NCI-H146 (cell line): ENCODE measurements at places on chromosomes 2 and 18.

- no peak for DNase-seq
Observed at GRCh38 chr18:10232062-10232461, 222.4 kb upstream of the APCDD1 start.

DNA sequence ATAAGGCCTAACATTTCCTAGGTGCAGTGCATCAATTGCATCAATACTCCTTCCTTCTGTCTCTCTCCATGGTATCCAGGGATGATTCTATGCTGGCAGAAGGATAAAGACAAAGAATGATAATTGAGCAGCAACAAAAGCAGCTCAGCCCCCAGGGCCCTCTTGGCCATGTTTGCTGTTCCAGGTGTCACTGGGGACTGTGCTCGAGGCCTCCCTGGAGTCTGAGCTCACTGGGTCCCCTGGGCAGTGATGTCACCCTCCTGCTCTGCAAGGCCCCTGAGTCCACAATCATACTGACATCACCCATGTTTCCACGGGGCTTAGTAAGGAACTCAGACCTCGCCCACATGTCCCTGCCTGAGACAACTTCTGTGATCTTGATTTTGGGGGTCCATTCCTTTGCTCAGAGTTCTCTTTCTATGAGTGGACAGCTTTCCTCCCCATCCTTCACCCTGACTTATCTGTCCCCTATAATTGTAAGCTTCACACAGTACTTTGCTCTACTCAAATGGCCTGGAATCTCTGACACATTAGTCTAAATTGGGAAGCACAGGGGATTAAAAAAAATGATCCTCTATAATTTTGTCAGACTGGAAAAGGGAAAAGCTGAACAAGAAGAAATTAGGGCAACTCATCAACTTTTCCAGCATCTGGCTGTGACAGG is 15.8 kb upstream of the EXOC6B start:
- DNase-seq = peak; percentile 95

GRCh38 chr2:23541503-23542229 is 156.7 kb downstream of the KLHL29 start:
- DNase-seq = peak; percentile 81

DNA sequence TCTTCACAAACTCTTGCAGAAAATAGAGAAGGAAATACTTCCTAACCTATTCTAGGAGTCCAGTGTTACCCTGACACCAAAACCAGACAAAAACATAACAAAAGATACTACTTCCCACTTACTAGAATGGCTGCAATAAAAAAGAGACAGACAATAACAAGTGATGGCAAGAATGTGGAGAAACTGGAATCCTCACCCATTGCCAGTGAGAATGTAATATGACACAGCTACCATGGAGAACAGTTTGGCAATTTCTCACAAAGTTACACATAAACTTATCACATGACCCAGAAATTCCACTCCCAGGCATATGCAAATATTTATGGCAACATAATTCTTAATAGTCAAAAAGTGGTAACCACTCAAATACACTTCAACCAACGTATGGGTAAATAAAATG is 209.8 kb upstream of the CTAGE1 start:
- DNase-seq = no peak

- DNase-seq = no peak
Observed at GRCh38 chr2:112597537-112598322, 13.3 kb downstream of the CHCHD5 start.

- peak; percentile 60 for DNase-seq
Observed at GRCh38 chr2:235666213-235666781, 172.5 kb downstream of the AGAP1 start.

- no peak for DNase-seq
Observed at GRCh38 chr18:62935994-62936393, 220.7 kb downstream of the PHLPP1 start.

- DNase-seq = peak; percentile 59
Observed at GRCh38 chr2:49616800-49617199, 462.5 kb upstream of the FSHR start.

GRCh38 chr2:212535996-212536816 is 2.4 kb downstream of the ERBB4 start:
- peak; percentile 84 for DNase-seq

DNA sequence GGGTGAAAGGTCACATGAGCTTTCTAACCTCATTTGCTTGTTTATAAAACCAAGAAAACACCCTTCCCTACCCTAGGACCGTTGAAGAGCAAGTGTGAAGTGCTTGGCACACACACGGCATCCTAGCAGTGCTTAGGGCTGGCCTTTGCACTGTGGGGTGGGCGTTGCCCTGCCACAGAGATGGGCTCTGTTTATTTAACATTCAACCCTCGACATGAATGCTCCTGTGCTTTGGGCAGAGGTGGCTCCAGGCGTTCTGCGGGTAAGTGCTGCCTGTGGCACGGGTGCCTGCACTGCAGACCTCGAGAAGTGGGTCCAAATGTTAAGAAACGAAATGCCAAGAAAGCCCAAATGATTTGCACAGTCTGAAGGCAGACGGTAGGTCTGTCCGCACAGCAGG is 170.1 kb downstream of the FHOD3 start:
- no peak for DNase-seq

DNA sequence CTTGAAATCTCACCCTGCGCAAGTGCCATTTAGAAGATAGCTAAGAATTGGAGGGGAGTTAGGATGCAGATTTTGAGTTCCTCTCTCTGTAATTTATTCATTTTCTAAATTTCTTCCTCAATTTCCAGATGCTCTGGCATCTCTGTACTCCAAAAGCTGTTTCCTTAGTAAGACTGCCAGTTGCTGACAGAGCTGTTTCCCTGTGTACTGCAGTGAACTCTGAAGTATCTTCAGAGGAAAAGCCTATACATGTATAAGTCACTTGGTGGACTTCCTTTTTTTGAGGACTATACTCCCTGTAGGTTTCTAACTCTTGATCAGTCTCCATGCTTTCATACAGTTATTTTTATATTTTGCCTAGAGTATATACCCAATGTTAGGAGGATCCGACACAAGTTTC is 1.5 kb upstream of the RESP18 start:
- no peak for DNase-seq

DNA sequence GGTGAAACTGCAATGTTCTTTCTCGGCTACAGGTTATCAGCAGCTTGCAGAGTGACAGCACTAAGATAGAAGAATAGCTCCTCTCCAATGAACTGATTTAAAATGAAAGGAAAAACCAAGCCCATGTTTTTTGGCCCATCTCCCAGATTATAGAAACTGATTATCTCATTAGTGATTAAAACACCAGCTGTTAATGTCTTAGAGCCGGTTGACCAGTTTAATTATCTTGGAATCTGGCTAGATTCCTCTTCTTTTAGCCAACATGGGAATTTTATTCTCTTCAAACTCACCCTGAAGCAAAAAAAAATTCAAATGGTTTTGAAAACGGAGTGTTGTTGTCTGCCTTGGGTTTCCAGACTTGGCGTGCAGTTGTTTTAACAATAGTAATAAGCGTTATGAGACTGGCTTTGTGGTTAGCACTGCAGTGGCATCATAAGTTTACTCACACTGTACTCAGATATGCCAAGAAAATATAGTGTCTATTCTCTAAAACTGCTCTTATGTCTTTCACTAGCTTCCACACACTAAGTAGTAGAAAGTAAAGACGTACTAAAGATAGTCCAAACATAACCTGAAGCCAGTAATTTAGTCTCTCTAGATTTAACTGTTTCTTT is 665.3 kb downstream of the STK39 start:
- no peak for DNase-seq

DNA sequence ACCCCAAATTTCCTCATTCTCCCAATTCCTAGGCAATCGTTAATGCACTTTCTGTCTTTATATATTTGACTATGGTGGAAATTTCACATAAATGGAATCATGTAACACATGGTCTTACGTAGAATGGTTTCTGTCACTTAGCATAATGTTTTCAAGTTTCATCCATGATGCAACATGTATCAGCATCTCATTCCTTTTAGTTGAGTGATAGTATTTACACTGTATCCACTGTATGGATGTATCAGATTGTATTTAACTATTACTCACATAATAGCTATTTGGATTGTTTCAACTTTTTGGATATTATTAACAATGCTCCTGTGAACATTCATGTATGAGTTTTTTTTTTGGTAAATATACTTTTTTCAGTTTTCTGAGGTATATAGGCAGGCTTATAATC is 982.3 kb upstream of the DDX18 start:
- DNase-seq = no peak

DNA sequence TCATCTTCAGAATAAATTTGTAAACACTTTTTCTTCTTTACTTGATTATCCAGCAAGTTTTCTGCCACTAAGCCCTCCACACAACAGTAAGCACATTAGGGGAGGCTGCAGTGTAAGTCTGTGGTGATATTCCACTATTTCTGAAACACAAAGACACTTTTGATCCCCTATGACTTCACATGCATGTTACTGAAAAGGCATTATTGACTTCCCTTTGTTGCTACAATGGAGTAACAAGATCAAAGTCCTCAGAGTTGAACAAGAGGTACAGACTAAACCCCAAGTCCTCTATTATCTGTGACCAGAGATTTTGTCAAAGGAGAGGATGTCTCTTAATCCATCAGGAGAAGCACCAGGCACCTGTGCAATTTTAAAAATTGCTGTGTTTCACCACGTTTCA is 157.9 kb downstream of the CD226 start:
- DNase-seq = no peak

DNA sequence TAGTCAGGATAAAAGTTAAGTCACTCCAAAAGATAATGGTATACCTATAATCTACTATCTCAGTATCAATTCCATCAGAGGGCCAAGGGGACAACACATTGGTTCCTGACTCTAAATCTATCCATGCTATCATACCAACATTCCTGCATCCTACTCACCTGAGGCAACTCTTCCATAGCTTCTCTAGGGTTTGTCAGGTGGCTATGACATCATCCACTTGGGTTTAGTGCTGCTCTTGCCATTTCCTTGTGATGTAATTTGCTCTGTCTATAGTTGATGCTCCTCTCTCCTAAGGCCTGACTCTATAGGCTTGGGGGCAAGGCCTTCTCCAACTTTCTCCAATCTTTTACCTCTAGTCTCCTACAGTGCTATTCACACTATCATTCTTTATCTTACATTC is 139.9 kb upstream of the FSHR start:
- DNase-seq = no peak

- DNase-seq = no peak
Observed at GRCh38 chr2:12442476-12442847, 274.3 kb upstream of the TRIB2 start.

DNA sequence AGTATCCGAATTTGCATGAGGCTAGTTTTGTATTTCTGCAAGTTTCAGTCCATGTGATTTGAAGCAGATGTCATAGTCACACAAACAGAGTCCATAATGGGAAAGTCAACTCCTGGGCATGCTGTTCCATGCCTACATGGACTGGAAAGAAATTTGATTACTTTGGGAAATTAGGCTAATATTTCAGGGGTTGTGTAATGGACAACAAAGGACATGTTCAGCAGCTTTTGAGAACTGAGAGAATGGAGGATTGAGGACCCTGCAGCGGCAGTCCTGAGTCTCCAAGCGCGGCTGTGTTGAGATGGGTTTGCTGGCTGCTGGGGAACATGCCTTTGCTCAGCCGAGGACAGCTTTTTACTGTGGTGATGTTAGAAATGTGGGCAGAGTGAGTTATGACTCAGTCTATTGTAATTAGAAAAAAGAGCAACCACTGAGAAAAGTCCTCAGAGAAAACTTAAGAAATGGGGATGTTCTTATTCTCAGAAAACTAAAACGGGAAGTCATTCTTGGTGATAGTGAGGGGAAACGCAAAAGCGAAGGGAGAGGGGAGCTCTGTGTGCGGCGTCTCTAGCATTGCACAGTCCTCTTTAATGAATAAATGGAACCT is 149.2 kb downstream of the FAM210A start:
- no peak for DNase-seq

- DNase-seq = no peak
Observed at GRCh38 chr2:77270433-77270832, 251.7 kb downstream of the LRRTM4 start.

GRCh38 chr2:182565911-182566567 is 139.2 kb upstream of the PDE1A start:
- no peak for DNase-seq

GRCh38 chr18:74388227-74388626 is 68.9 kb downstream of the DIPK1C start:
- no peak for DNase-seq

DNA sequence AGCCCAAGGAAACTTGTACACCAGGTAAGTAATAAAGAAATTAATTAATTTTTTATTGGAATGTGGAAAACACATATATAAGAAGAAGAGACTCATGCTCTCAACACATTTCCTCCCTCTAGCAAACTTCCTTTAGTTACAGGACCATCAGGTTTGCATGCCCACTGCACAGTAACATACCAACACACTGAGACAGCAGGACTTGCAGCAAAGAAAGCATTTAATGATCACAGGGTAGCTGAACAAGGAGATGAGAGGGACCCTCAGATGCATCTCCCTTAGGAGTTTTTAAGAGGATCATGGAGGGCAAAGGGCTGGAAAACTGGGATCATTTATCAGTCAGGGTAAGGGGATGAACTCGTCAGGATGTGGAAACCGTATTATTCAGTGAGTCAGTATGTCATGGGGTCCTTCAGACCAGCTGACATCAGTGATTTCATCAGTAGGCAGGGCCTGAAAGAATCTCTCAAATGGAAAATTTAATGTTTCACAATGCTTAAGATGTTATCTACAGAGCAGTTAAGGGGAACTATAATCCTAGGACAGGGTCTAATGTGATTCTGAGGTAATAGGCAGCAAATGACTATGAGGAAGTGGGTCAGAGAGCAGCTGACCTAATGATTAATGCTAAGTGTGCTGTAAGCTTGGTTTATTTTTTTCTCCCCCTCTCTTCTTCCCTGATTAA is 193.8 kb upstream of the RND3 start:
- no peak for DNase-seq

GRCh38 chr2:236754271-236754944 is 184.8 kb downstream of the ACKR3 start:
- no peak for DNase-seq

DNA sequence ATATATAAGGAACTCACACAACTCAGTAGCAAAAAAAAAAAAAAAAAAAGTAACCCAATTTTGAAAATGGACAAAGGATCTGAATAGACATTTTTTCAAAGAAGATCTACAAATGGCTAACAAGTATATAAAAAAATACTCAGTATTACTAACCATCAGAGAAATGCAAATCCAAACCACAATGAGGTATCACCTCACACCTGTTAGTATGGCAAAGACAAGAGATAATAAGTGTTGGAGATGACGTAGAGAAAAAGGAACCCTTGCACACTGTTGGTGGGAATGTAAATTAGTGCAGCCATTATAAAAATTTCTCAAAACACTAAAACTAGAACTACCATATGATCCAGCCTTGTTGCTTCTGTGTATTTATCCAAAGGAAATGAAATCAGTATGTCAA is 5.8 kb upstream of the CNDP1 start:
- no peak for DNase-seq
